ENCODE measurements at places on chromosomes 11 and 22.
A peak's percentile ranks its signal among the peaks of the same experiment; 100 is the strongest.

- DNase-seq = no peak
Observed at GRCh38 chr11:90171359-90171758, 36.9 kb downstream of the NAALAD2 start.

DNA sequence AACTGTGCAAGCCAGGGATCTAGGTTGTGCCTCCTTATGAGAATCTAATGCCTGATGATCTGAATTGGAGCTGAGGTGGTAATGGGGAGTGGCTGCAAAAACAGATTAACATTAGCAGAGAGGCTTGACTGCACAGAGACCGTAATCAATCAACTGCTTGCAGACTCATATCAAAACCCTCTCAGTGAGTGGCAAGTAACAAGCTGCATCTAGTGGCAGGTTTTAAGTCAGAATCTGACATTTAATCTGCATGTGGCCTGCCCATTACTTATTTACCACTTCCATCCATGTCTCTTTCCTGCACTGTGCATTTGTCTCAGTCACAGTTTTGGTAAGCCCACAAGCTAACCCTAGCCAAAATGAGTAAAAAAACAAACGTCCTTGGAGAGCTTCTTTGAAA lies 11.2 kb downstream of the C11orf58 start:
- no peak for DNase-seq

- no peak for DNase-seq
Observed at GRCh38 chr11:105840391-105840790, 181.6 kb downstream of the MSANTD4 start.

GRCh38 chr11:83361831-83362230 lies 75.7 kb upstream of the CCDC90B start:
- DNase-seq = no peak

GRCh38 chr11:123454060-123454651 lies 24.1 kb downstream of the GRAMD1B start:
- peak; percentile 96 for DNase-seq

DNA sequence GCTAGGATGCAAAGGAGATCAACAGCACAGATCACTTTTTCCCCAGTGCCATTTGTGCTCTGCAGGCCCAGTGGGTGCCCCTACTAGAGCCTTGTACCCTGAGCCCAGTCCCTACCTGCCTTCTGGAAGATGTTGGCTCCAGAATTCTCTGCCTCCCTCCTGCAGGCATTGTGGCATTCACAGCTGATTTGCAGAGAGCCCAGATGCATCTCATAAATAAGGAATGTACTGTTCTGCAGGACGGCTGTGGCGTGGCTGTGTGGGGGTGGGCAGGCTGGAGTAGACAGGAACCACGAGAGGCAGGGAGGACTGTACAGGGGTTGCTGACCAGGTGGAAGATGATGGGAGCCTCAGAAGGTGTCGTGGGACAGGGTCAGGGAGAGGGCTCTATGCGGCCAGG lies 11.2 kb upstream of the MIAT start:
- peak; percentile 79 for DNase-seq

- no peak for DNase-seq
Observed at GRCh38 chr11:8480858-8481257, 113.2 kb downstream of the STK33 start.

- DNase-seq = no peak
Observed at GRCh38 chr22:31933406-31933805, 10.9 kb upstream of the YWHAH start.

DNA sequence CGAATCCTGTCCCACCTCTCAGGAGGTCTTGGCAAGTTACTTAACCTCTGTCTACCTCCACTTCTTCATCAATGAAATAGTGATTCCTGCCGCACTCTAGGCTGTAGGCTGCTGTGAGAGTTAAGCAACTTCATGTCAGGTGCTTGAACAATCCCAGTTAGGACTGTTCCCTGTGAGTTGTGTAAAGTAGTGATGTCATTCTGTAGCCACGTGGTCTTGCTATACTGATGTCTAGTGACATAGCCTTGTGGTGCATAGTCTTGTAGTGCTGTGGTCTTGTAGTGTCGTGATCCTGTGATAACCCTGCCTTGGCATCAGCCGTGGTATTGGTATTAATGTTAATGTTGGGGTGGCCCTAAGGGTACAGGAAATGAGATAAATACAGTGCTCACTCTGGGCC lies 30.3 kb upstream of the PRR5 start:
- DNase-seq = no peak

DNA sequence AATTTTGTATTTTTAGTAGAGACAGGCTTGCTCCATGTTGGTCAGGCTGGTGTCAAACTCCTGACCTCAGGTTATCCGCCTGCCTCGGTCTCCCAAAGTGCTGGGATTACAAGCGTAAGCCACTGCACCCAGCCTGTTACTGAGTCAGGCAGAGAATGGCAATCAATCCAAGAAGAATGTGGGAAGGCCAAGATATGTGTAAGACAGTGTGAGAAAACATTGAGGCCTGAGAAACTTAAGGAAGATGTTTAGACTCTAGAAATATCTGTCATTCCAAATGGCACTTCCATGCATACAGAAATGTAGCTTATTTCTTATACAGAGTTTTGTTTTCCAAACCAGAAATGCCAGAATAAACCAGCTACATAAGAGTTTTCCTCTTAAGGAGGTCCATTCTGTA lies 248.5 kb downstream of the ETS1 start:
- DNase-seq = no peak

- DNase-seq = no peak
Observed at GRCh38 chr11:46290011-46290410, 12.5 kb downstream of the CREB3L1 start.

GRCh38 chr11:68016904-68017817 lies 7.0 kb downstream of the ALDH3B1 start:
- DNase-seq = peak; percentile 92

DNA sequence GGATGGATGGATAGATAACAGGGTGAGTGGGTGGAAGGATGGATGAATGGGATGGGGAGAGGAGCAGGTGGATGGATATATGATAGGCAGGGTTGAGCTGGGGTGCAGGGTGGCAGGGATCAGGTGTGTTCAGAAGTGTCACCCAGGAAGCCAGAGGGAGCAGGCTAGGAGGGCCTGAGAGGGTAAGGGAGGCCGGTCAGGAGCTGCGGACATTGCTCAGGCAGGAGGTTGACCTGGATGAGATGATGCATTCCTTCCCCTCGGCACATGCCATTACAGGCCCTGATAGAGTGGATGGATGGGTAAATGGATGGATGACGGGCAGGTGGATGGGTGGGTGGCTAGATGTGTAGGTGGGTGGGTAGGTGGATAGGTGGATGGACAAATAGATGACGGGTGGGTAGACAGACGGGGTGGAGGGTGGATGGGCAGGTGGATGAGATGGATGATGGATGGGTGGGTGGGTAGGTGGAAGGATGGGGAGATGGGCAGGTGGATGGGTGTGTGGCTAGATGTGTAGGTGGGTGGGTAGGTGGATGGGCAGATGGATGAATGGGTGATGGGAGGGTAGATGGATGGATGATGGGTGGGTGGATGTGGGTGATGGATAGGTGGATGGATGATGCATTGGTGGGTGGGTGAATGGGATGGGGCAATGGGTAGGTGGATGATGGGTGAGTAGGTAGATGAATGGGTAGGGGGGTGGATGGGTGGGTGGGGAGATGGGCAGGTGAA lies 8.0 kb downstream of the DHCR7 start:
- no peak for DNase-seq

DNA sequence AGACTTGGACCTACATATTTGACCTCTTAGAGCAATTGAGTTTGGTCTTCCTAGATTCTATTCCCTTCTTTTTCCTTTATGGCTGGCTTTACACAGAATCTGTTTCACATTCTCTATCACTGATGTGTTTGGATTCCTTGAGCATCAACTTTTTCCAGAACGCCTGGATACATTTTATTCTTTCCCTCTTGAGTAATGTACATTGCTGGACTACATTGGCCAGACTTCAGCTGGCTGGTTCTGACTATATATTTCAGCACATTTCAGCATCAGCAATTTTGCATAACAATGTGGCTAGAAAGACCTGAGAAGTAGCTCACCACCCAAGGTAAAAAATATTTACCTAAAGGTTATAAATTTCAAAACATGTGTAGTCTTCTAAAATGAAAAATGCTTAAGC lies 2198.2 kb upstream of the RAG2 start:
- DNase-seq = no peak

DNA sequence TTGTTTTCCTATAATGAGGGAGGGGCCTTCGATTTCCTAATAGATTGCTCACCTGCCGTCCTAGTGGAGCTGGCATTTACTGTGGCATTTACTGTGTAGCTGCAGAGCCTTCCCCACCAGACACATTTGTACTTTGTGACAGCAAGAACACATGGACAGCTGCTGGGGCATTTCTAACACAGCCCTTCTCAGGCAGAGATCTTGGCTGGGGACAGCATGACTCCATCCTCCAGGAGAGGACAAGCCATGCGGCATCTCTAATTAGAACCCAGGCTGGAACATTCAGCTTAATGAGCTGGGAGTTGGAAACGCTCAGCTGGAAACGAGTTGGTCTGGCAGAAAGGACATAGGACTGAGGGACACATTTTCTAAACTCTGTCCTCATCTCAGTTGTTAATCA lies 887.5 kb downstream of the NTM start:
- DNase-seq = no peak

DNA sequence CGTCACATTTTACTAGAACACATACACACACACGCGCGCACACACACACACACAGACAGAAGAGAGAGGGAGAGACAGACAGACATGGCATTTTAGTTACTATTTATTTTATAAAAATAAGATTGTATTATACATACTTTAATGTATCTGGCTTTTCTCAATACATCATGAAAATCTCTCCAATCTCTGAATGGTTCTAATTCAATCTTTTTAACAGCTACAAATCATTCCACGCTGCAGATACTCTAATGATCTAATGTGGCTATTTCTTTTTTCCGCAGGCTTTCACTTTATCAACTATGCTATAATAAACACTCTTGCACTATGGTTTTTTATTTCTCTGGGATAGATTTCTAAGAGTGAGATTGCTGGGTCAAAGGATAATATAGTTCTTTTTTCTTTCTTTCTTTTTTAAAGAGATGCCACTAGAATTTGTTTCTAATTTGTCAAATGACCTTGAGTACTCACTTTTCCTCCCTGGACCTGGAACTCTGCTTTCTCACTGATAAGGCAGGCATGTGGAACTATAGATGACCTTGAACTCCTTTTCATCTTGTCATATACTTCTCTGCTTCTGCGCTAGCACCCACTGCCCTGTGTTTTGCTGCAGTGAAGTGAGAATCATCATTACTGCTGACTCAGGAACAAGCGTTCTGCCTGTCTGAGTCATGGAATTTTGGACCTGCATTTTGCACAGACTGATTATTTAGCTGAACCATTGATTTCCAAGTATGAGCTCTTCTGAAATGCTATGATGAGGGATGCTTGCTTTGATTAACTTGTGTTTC lies 4.9 kb upstream of the SLC6A5 start:
- DNase-seq = no peak

- no peak for DNase-seq
Observed at GRCh38 chr11:67437809-67438157, 301 bp upstream of the PTPRCAP start.

DNA sequence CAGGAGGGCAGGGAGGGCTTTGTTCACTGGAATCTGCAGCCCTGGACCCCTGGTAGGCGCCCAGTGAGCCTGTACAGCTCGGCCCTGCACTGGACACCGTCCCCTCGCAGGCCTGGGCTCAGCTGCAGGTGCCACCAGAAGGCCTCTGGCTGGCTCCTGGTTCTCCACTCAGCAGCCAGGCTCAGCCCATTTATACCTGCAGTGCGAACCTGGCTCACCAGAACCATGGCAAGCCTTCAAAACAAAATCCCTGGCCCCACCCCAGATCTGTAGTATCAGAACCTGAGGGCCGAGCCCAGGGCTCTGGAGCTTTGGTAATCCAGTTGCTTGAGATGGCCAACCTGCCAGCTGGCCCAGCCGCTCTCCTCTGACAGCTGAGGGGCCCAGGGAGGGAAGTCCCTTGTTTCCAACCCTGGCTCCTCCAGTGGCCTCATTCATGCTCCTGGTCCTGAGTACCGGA lies 870 bp upstream of the FREY1 start:
- no peak for DNase-seq

- DNase-seq = no peak
Observed at GRCh38 chr22:46607483-46608114, 12.6 kb upstream of the GRAMD4 start.

DNA sequence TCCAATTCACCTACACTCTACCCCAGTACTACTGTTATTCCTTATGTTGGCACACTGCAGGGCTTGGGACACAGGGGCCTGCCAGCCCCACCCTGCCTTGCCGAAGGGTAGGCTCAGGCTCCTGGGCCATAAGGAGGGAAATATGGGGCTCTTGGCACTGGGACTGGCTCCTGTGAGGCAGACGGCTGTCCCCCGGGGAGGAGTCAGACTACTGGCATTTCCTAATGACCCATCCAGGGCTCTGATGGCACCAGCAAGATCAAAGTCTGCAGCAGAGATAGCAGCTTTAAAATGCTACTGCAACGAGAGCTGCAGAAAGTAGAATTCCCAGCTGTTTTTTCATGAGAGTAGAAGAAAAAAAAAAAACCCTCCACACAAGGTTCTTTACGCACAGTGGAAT lies 42.2 kb upstream of the CYP2D6 start:
- DNase-seq = peak; percentile 89

GRCh38 chr11:118439646-118440045 lies 3.4 kb downstream of the KMT2A start:
- DNase-seq = no peak

GRCh38 chr11:67022341-67022933 lies 497 bp upstream of the SYT12 start:
- peak; percentile 53 for DNase-seq

GRCh38 chr22:41684194-41684593 lies 4.5 kb downstream of the SNU13 start:
- DNase-seq = no peak

DNA sequence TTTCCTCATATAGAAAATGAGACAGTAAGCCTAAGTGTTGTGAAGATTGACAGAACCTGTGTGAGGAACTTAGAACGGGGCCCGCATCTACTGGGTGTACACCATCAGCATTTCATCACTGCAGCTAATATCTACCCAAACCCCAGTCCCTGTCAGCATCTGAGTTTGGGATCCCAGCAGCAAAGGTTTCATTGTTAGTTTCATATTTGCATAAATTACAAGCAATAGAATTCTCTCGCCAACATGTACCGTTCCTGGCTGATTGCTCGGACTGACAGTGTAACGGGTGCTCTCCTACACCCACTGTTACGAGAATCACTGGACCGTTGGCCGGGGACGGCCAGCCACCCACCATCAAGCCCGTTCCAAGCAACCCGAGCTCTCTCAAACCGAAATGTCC lies 10.4 kb upstream of the TMPRSS6 start:
- DNase-seq = no peak

DNA sequence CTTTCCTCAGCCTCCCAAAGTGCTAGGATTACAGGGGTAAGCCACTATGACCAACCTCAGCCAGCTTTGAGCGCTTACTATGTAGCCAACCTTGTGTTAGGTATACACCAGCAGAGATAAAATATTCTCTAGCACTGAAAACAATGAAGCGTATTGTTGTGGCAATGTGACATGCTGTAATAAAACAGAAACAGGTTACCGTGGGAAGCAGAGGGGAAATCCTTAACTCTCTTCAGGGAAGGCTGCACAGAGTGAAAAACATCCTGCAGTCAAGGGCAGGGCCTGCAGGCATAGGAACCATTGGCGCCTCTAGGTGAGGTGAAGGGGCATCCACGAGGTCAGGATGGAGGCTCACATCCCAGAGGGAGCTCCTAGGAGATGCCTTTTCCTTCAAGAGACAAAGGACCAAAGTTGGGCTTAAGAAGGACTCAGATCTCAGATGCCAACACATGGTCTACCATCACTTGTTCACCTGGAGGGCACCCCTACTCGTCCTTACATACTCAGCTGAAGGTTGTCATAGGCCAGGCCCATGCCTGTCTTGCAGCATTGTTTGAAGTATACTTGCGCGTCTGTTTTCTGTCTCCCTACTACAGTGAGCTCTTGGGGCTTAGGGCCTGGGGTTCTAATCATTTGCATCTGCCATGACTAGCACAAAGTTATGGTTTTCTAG lies 8.0 kb downstream of the POLD4 start:
- DNase-seq = no peak
